Right renal pelvis (tissue), 4 donors: ENCODE measurements at places on chromosomes 12 and 14.

DNA sequence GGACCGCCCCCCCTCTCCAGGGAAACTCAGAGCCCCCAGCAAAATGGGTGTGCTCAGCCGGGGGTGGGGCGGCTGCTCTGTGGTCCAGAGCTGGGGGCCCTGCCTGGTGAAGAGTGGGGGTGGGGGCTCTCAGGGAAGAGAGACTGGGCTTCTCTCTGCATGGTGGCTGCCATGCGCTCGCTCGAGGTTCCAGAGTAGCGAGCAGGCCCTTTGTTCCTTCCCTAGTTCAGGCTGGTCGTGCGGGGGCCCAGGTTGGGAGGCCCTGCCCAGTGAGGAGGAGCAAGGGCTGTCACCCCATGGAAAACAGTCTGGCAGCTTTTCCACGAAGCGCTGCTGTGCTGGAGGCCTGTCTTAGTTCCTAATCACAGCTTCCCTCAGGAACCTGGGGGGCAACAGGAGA, 134.6 kb downstream of the AEBP2 start:
- DNase-seq: no peak

GRCh38 chr12:44626883-44627282, 249.2 kb downstream of the NELL2 start:
- no peak for DNase-seq

GRCh38 chr12:6016756-6017155, 71.7 kb upstream of the ANO2 start:
- no peak for DNase-seq

DNA sequence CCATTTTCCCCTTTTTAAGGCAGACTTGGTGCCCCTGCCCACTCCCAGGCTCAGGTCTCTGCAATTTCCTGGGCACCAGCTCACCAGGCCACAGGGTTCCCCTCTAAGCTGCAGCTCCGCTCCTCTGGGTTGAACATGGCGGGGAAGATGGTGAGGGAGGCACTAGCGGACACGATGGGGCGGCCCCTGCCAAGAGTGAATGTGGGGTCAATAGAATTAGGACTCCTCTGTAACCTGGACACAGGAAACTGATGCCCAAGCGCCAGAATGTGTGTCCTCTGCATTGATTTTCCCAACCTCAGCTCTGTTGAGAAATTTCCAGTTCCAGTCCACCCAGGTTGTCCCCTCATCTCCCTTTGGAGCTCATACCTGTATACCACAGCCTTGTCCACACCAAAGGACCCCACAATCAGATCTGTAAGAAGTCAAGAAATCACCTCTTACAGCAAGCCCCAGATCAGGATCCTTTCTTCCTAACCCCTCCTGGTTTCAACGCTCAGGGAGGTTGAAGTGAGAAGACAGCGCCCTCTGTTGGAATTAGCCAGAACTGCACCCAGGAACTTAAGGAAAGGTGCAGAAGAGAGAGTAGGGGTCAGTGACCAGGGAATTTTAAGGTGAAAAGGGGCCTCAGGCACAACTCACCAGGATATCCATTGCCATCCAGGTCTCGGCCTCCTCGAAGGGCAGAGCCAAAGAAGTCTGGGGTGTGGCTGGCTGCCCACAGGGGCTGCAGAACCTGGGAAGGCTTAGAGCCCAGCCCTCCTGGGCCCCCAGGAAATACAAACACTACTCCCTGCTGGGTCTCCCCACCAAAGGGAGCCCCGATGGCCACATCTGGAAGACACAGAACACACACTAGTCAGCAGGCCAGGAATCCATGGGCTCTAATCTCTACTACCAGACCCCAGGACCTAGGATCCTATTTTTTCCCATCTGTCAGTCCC, 14.7 kb downstream of the ITGA5 start:
- DNase-seq: no peak

GRCh38 chr12:82440885-82441284, 82.6 kb downstream of the METTL25 start:
- DNase-seq: no peak

- DNase-seq: no peak
Measured at GRCh38 chr12:105725054-105725453, 394.6 kb downstream of the C12orf75 start.

GRCh38 chr14:49106741-49107667, 479.2 kb downstream of the RPS29 start:
- no peak for DNase-seq

DNA sequence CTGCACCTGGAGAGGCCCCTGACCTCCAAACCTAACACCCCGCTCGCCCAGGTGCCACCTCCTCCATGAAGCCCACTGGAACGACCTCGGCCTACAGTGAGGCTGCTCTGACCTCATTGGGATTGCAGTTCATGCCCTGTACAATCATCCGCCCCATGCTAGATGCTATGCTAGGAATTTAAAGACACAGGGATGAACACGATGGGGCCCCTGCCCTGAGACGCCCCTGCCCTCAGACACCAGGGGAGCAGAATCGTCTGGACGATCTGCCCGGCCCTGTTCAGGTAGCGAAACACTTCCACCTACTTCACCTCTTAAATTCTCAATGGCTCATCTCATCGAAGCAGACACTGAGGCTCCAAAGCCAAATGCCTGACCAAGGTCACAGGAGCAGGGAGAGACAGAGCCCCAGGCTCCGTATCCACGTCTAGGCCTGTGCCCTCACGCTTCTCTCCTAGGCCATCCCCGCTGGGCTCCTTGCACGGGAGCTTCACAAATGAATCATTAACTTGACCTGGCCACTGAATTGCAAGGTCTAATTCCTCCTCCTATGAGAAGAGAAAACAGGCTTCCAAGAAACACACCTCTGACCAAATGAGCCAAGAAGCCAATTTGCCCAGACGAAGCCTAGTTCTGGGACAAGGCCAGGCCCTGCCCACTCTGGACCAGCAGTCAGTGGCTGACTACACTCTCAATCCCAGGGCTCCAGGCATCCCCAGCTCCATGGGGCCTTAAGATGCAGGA, 35.2 kb downstream of the SCARB1 start:
- peak; percentile 63 for DNase-seq
